NCI-H187 treated with DMSO at 0.1 percent for 48 hours (cell line): ENCODE measurements at places on chromosomes 12 and 14.

DNA sequence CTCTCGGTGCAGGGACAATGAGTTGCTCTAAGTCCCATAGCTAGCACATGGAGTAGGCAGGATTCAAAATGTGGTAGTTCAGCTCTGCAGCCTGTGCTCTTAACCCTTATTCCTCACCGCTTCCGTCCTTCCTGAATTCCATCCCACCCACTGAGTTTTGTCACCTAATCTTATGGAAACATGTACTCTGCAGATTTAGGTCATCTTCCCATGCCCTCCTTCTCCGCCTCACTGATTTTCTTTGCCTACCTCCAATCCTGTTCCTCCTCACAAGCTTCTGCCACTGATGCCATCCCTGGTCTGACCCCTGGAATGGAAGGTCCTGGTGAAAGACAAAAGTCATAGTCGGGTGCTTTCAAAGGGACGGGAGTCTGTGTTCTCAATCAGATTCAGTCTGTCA is 46.5 kb upstream of the ABCC9 start:
- DNase-seq: no peak

GRCh38 chr12:101858361-101858760 is 19.0 kb upstream of the DRAM1 start:
- DNase-seq: no peak

DNA sequence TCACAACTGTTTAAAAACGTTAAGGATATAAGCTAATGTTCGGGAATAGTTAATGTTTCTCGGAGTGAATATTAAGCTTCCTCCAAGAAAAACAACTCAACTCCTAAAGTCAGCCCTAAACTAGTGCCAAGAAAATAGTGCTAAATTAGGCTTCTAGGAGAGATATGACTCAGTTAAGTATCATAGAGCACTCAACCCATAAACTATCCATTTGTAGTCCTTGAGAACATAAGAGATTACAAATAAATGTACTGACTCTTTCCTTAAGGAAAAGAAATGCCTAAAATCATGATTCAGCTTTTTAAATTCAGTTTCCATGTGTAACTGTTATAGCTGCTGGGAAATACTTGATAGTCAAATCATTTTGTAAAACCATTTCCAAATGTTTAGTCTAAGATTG is 117.1 kb downstream of the HMGA2 start:
- no peak for DNase-seq

DNA sequence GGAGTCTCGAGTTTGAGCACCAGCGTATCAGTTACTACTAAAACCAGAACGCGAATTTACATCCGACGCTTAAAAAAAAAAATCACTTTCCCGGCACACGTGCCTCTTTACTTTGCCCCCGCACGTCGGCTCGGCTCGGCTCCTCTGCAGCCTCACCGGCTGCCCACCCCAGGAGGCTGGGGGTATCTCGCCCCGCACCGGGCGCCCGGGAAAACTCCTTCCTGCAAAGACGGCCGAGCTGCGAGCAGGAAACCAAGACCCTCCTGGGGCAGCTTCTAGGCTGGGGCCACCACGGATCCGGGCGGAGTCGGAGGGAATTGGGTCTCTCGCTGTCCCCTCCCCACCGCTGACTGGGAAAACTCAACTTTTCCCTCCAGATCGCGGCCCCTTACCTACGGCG is 610 bp downstream of the VSIG10 start:
- no peak for DNase-seq
